Suppressor macrophage treated with lipopolysaccharide for 4 hours (primary cell): ENCODE measurements at places on chromosomes 5 and 9.

- DNase-seq, result no peak
Measured at GRCh38 chr9:3783156-3783555, 257.4 kb upstream of the RFX3 start.

- peak; percentile 17 for DNase-seq
Measured at GRCh38 chr9:90331826-90332575, 310.6 kb downstream of the DIRAS2 start.

DNA sequence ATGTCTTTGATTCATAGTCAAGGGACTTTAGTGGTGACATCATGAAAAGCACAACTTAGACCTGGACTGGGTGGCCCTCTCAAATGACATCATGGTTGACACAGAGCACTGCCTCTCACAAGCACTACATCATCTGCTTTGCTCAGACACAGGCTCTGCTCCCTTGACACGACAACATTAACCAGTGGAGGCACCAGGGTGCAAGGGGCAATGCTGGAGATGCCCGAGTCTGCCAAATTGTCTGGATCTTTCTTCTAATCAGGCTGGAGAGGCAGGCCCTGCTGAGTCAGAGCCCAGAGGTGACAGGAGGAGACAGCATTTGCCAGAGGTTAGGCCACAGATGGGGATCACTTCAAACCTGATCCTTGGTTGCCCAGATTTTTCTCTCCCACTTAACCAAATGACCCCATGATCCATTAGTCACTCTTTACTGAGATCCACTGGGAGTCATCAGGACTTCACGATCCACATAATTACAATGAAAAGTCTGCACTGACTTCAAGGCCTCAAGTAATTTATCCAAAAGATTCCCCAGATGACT, 174.4 kb downstream of the SLIT3 start:
- DNase-seq, result no peak

- DNase-seq, result peak; percentile 38
Measured at GRCh38 chr5:163695830-163696578, 190.6 kb downstream of the MAT2B start.

DNA sequence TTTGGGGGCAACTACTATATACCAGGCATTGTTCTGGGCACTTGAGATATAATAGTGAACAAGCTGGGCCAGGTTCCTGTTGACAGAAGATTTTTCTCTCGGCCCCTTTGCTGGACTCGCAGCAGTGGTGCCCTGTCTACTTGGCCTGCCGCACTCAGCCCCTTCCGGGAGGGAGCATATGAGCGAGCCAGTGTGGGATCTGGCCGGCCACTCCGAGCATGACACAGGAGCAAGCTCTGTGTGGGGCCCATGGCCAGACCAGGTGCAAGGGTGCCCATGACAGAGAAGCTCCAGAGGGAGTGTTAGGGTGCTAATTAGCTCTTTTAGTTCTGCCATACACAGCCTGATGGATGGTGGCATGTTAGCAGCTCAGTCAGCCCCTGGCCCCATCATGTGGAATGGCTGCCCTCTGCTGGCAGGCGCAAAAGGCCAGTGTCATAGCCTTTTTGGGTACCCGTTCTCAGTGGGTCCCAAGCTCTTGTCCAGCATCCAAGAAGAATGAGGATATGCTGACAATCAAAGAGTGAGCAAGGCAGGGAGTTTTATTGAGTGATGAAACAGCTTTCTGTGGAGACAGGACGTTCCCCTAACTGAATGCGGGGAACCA, 9.3 kb upstream of the KIF4B start:
- peak; percentile 33 for DNase-seq

GRCh38 chr9:123742009-123742767, 187.7 kb downstream of the DENND1A start:
- no peak for DNase-seq

GRCh38 chr5:164672931-164673694, 1167.7 kb downstream of the MAT2B start:
- DNase-seq, result peak; percentile 16

GRCh38 chr5:157648275-157648990, 3.8 kb downstream of the SOX30 start:
- DNase-seq, result no peak

DNA sequence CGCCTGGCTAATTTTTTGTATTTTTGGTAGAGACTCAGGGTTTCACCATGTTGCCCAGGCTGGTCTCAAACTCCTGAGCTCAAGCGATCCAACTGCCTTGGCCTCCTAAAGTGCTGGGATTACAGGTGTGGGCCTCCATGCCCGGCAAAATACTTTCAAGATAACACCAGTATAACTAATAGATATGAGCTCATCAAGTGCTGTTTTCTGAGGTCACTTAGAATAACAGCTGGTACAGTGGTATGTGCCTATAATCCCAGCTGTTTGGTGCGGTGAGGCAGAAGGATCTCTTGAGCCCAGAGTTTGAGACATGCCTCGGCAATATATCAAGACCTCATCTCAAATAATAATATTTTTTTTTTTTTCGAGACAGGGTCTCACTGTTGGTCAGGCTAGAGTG, 30.5 kb upstream of the CREBRF start:
- no peak for DNase-seq

DNA sequence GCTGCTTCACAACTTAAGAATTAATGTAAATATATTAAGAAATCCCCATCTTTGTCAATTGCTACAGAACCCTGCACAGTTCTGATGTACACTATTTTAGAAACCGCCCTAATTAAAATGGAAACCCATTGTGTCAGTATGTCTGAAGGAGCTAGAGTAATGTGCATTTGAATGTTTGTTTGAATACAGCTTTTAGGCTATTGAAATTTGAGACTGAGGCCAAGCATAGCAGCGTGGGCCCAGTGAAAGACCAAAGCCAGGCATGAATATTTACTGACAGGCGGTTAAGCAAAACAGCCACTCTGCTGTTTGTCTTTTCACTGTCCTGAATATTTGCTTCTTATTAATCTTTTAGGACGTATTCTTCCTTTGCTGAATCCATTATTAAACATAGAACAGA, 252.3 kb downstream of the IZUMO3 start:
- DNase-seq, result no peak

DNA sequence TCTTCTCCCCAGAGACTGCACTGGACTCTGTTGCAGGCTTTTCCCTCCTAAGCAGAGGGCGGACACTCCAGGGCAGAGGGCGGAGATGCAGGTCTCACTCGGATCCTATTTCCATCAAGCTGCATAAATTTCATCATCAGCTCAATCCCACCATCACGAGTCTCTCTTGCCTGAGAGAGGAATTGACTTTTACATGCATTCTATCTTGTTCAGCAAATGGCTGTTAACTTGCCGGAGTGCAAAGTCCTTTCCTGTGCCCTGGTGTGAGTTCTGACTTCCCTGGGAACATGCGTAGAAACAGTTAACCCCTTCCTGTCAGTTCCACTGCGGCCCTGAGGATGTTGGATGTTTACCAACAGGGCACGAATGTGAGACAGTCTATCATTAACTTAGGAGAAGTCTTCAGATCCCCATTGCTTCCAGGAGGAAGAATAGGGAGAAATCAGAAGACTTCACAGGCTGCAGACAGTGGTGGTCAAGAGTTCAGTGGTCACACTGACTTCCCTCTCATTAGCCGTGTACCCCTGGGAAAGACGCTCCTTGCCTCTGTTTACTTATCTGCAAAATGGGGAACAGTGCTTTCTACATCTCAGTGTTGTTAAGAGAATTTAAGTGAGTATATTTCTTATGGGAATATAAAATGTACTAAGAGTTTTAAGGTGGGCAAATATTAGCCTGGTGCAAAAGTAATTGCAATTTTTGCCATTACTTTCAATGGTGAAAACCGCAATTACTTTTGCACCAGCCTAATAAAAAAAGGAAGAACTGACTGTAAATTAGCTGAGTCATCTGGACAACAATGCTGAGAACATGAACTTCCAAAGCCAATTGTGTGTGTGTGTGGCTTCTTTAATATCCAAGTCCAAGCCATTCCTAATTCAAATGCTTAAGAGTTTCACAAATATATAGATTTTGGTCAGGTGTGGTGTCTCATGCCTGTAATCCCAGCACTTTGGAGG, 248.0 kb downstream of the DRD1 start:
- no peak for DNase-seq

DNA sequence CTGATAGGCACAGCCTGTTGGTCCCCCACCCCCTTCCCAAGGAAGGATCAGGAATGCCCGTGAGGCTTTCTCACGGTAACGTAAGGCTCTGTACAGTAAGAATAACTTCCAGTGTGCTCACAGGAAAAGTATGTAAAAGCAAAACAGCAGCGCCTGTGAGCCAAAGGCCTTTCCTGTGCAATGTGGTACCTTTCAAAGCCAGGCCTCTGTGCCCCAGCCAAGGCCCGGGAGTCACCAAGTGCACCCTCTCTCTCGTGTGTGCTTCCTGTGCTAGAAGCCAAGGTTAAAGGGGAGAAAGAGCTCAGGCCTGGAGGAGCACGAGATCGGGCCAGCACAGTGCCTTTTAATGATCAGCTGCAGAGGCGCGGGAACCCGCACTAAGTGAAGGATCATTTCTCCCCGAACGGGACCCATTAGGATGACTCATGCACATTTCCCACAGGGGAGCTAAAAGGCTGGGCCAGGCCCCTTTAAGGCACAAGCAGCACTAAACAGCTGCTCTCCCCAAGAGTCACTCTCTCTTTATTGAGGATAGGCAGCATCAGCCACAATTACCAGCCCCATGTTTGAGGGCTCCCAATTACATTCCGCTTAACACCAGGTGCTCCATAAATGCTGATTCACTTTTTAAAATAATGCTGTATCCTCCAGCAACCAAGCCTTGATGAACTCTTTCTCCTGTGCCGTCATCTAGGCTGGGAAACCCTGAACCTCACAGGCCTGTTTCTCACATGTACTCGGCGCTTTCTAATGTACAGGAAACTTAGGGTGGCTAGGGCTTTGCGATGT, 42.8 kb downstream of the SHB start:
- DNase-seq, result no peak

DNA sequence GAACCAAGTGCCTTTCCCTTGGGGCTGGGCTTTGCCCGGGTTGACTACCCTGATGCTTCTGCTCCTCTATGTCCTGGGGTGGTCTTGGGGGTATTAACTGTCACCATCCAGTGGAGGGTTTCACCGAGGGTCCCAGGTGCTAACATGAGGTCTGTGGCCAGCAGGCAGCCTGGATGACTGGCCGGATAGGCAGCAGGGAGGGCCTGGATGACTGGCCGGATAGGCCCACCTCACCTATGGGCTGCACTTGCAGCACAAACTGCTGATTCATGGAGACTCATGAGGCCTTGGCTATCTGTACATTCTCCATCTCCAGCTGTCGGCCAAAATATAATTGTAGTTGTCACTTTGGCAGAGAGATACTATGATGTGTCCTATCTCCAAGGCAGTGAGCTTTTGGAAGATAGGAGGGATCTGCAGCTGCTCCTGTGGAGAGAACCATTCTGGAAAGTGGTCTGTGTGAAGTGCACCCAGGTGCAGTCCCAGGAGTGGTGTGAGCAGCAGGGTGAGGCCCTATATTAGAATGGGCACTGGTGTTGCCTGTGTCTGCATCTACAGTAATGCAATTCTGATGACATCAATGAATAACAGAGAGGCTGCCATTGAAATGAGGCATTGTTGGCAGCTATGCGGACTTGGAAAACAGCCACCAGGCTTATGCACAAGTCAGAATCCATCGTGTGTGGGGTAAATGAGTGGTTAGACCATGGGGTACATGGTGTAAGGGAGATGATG, 26.3 kb upstream of the CDKN2AIPNL start:
- DNase-seq, result no peak

- no peak for DNase-seq
Measured at GRCh38 chr9:27094640-27095298, 14.3 kb upstream of the TEK start.

- no peak for DNase-seq
Measured at GRCh38 chr5:58048185-58048925, 411.5 kb downstream of the PLK2 start.

DNA sequence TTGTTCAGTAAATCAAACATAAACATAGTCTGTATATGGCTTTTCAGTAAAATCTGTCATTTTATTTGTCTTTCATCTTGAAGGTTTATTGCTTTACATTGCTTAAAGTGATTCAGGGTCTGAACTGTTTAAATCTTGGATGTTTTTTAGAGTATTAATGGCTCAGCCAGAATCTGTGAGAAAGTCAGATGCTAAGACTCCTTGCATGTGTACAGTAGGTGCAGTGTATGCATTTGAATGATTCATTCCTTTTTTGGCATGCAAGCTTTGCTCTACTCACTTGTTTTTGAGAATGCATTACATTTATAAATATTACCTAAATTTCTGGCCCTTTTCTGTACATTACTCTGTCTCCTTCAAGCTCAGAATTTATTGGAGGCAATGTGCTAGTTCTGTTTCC, 271.0 kb upstream of the RIOK2 start:
- DNase-seq, result no peak

GRCh38 chr9:105157171-105157583, 87.3 kb upstream of the SLC44A1 start:
- peak; percentile 90 for DNase-seq

GRCh38 chr9:137383081-137383783, 39.7 kb downstream of the EXD3 start:
- no peak for DNase-seq

DNA sequence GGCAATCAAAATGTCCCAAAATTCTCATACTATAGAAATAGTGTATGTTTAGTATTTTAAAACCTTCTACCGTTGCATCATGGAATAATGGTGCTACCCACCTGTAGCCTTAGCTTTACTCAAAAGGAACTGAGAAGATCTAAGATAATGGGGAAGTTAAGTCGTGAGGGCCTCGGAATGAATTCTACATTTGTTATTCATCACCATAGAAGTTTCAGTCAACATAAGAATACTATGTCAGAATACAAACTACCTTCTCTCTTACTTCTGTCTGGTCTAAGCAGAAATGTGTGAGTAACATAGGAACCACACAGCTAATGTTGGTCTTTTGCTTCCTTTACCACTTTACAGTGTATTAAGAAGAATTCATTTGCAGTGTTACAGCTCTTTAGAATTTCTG, 43.2 kb downstream of the RFK start:
- DNase-seq, result no peak

DNA sequence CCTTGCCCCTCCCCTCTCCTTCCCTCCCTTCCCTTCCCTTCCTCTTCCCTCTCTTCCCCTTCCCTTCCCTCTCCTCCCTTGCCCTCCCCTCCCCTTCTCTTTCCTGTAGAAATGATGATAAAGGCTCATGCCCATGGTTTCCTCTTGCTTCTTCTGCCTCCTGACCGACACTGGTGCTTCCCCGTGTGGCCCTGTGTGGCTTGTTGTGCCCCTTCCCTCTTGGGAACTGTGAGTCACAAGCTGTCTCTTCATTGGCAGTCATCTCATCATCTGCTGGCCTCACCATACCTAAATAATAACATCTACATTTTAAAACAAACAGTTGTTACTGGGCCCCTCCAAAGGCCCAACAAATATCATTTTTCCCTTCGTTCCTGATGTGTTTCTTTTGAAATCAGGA, 11.7 kb upstream of the CARNMT1 start:
- DNase-seq, result peak; percentile 10

DNA sequence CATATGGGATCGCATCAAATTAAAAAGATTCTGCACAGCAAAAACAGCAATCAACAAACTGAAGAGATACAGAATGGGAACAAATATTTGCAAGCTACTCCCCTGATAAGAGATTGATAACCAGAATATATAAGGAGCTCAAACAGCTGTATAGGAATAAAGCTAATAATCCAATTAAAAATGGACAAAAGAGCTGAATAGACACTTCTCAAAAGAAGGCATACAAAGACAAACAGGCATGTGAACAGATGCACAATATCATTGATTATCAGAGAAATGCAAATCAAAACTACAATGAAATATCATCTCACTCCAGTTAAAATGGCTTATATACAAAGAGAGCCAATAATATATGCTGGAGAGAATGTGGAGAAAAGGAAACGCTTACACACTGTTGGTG, 110.6 kb downstream of the PLCXD3 start:
- no peak for DNase-seq
